IPS DF 6.9 (cell line): ENCODE measurements at places on chromosomes 4 and X.

GRCh38 chr4:109123951-109124350 is 178.5 kb downstream of the COL25A1 start:
- no peaks in the 10 kb centered on the region for H3K4me1 ChIP-seq
- H3K27me3 ChIP-seq, result no peaks in the 10 kb centered on the region
- no peak overlapping the region for H3K4me3 ChIP-seq
- no peak for DNase-seq

- no peak overlapping the region for H3K27ac ChIP-seq
- H3K36me3 ChIP-seq, result no peaks in the 10 kb centered on the region
- no peak for DNase-seq
- H3K4me3 ChIP-seq, result no peak overlapping the region
- peaks cover 3% of the 10 kb centered on the region; the same call in 1 of the 2 replicates for H3K4me1 ChIP-seq
- no peaks in the 10 kb centered on the region for H3K27me3 ChIP-seq
These were observed 177.9 kb downstream of the TSPAN5 start for GRCh38 chr4:98480535-98480934.

- H3K4me3 ChIP-seq, result no peak overlapping the region
- H3K27ac ChIP-seq, result no peak overlapping the region
- H3K4me1 ChIP-seq, result no peaks in the 10 kb centered on the region
- H3K27me3 ChIP-seq, result no peaks in the 10 kb centered on the region
- no peaks in the 10 kb centered on the region for H3K36me3 ChIP-seq
- DNase-seq, result no peak
These were observed 679.9 kb upstream of the MAGEB2 start for GRCh38 chrX:29535212-29536162.

DNA sequence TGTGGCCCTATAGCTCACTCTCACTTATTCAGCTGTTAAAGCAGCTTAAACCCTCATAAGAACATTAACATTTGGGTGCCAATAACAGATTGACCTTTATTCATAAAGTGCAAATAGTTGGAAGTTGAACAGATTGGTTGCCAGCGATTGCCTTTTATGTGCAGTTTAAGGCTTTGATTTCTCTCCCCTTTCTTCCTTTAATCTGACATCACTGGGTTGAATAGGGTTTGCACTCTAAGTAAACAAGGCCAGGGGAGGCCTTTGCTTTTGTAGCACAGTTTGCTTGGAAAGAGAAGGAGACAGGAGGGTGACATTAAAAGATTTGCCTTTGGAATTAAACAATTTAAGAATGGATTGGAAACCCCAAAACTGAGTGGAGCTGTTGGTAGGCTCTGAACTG is 114.3 kb downstream of the NKX6-1 start:
- no peaks in the 10 kb centered on the region for H3K36me3 ChIP-seq
- H3K27me3 ChIP-seq, result peaks cover 8% of the 10 kb centered on the region
- peaks cover 3% of the 10 kb centered on the region; the same call in 1 of the 2 replicates for H3K4me1 ChIP-seq

GRCh38 chr4:40749717-40750460 is at the start of gene NSUN7:
NSUN7 (plus strand) TSS chr4:40749955; CDS start chr4:40750694, 739 bp downstream.
- peak within 1 kb of the TSS; percentile 69 for H3K4me3 ChIP-seq
- peak; percentile 57 for DNase-seq
- H3K27ac ChIP-seq, result no peak within 1 kb of the TSS
- H3K4me1 ChIP-seq, result no peaks in the 10 kb centered on the region
- H3K27me3 ChIP-seq, result no peaks in the 10 kb centered on the region

- no peaks in the 10 kb centered on the region for H3K36me3 ChIP-seq
- H3K4me3 ChIP-seq, result peak overlapping the region; percentile 97; the same call in 1 of the 2 replicates
- DNase-seq, result no peak
- H3K27me3 ChIP-seq, result no peaks in the 10 kb centered on the region
These were observed 854 bp downstream of the RNF113A start for GRCh38 chrX:119870626-119871131.

- H3K27ac ChIP-seq, result no peak within 1 kb of the TSS
- no peaks in the 10 kb centered on the region for H3K4me1 ChIP-seq
- H3K36me3 ChIP-seq, result no peaks in the 10 kb centered on the region
- DNase-seq, result no peak
These were observed at the start of gene PRKX for GRCh38 chrX:3713225-3713936. PRKX (minus strand) TSS chrX:3713649; CDS start chrX:3713253, 396 bp downstream.

DNA sequence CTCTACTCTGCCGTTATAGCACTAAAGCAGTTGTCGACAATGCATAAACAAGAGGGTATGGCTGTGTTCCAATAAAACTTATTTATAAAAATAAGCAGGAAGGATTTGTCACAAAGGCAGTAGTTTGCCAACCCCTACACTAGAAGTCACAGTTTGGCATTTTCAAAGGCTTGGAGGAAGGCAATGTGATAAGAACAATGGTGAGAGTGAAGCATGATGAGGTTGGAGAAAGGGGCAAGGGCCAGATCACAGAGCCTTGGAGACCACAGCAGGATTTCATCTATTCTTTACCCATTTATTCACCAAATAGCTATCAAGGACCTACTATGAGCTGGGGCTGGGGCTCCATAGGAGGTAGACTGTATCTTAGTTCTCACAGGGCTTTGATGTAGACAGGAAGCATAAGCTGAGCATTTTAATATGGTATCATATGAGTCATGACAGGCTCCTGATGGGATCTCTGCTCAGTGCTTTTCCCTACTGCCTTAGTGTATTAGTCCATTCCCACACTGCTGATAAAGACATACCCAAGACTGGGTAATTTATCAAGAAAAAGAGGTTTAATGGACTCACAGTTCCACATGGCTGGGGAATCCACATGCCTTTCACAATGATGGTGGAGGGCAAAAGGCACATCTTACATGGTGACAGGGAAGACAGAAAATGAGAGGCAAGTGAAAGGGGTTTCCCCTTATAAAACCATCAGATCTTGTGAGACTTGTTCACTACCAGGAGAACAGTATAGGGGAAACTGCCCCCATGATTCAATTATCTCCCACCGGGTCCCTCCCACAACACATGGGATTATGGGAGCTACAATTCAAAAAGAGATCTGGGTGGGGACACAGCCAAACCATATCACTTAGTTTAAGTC is 58.9 kb downstream of the PPM1K start:
- no peak overlapping the region for H3K27ac ChIP-seq
- no peak overlapping the region for H3K4me3 ChIP-seq
- DNase-seq, result no peak
- no peaks in the 10 kb centered on the region for H3K36me3 ChIP-seq

GRCh38 chr4:168076989-168077725 is 15.2 kb upstream of the ANXA10 start:
- DNase-seq, result peak; percentile 63
- no peaks in the 10 kb centered on the region for H3K4me1 ChIP-seq
- no peaks in the 10 kb centered on the region for H3K27me3 ChIP-seq
- no peak overlapping the region for H3K4me3 ChIP-seq

GRCh38 chr4:80259012-80259411 is 7.5 kb upstream of the FGF5 start:
- H3K36me3 ChIP-seq, result no peaks in the 10 kb centered on the region
- H3K27me3 ChIP-seq, result peaks cover 32% of the 10 kb centered on the region

DNA sequence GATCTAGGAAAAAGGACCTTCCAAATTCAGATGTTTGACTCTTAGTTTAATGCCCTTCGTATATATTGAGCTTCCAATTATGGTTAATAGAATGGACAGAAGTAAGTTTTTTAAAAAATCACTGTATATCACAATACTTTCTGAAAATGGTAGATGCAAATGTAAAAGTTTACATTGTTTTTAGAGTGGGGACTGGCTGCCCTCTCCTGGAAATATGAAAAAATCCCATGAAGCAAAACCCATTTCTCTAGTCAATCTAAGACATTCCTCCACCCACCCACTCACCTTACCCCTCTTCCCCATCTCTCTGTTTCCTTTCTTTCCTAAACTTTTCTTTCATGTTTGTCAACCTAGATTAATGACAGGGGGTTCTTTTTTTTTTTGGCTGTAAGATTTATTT is 134.5 kb downstream of the ARHGAP6 start:
- no peak for DNase-seq

DNA sequence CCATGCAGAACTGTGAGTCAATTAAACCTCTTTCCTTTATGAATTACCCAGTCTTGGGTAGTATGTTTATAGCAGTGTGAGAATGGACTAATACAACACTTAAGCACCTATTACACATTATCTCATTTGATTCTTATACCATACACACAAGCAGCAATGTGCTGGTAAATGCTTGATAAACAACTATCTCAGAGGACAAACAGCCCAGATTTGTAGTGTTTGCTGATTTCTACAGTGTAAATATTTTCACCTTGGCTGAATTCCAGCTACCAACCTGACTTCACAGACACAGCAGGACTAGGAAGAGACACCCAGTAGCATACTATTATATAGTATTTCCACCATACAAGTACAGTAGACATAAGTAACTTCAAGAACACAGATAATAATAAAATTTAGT is 406.5 kb upstream of the CNKSR2 start:
- H3K27ac ChIP-seq, result no peak overlapping the region
- no peaks in the 10 kb centered on the region for H3K36me3 ChIP-seq
- DNase-seq, result no peak
- H3K27me3 ChIP-seq, result no peaks in the 10 kb centered on the region
- H3K4me3 ChIP-seq, result no peak overlapping the region

GRCh38 chrX:2262668-2263055 is 238.1 kb downstream of the DHRSX start:
- no peaks in the 10 kb centered on the region for H3K27me3 ChIP-seq
- DNase-seq, result no peak

DNA sequence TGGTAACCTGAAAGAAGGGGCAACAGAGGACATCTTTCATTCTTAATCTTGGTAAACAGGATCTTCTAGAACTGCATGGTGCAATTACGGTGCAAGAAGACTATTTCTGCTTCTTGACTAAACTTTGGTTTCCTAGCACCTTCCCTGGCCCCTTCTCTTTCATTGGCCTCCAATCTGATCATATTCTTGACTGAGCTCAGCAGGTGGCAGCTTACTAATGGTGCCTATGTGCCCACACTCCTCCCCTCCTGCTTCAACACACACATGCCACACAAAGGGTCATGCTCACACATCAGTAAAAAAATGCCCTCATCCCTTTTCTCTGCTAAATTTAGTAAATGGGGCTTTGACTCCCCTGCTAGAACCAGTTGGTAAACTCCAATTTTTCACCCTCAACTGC is 400.5 kb upstream of the MAOA start:
- no peak overlapping the region for H3K4me3 ChIP-seq
- H3K36me3 ChIP-seq, result no peaks in the 10 kb centered on the region
- DNase-seq, result no peak
- no peaks in the 10 kb centered on the region for H3K4me1 ChIP-seq
- no peaks in the 10 kb centered on the region for H3K27me3 ChIP-seq

DNA sequence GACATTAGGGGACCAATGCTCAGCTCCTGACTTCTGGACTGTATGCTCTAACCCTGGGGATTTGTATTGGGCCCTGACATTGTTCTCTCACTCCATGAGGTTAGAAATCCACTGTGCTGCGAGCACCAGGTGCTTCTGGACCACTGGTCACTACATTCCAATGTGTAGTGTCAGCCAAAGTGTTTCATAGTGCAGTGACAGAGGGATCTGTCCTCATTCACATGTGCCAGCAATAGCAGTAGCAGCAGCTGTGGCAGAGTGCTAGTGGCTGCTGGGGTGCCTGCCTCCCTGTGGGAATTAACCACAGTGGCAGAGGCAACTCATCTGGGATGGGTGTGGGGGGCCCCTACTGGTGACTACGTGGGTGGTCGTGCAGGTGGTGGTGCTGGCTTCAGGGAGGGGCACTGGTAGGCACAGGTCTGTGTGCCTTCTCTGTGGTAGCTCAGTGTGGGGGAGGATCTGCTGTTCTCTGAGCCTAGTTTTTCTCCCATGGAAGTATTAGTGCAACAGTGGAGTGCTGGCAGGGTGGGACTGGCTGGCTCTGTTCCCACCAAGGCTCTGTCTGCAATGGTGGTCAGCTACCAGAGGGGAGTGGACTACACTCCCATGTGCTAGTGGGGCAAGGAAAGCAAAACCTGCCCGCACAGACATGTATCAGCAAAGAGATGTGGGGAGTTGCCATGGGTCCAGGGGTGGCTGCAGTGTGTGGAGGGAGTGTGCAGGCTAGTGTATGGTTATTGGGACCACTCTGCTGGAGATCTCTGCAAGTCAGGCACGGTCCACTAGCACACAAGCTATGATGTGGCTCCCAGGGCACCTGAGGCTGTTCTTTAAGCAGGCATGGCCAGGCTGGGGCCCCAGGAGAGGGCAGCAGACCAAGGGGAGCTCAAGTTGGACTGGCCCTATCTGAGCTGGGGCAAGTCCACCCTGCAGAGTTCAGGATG is 78.5 kb downstream of the SCLT1 start:
- H3K27ac ChIP-seq, result no peak overlapping the region
- no peaks in the 10 kb centered on the region for H3K4me1 ChIP-seq
- H3K36me3 ChIP-seq, result no peaks in the 10 kb centered on the region
- H3K27me3 ChIP-seq, result no peaks in the 10 kb centered on the region
- H3K4me3 ChIP-seq, result no peak overlapping the region
- no peak for DNase-seq

GRCh38 chrX:119374736-119375135 is 24.4 kb upstream of the SLC25A43 start:
- no peak overlapping the region for H3K27ac ChIP-seq
- H3K4me1 ChIP-seq, result no peaks in the 10 kb centered on the region
- no peak overlapping the region for H3K4me3 ChIP-seq
- no peaks in the 10 kb centered on the region for H3K27me3 ChIP-seq
- no peaks in the 10 kb centered on the region for H3K36me3 ChIP-seq

DNA sequence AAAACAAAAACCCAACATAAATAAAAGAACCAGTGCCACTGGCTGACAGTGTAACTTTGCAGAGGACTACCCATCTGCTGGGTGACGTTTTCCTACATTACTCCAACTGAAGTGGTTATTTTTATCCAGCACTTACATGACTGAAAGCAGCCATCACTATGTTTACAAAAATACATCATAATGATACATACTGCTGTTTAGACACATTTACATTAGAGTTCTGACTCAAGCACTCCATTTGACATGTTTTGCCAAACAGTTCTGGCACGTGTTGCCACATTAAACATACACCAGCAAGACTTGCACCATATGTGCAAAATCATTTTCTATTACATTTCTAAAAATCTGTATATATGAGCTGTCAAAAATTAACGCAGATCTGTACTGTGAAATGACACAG is 39.6 kb downstream of the BEND4 start:
- H3K27ac ChIP-seq, result no peak overlapping the region
- H3K27me3 ChIP-seq, result no peaks in the 10 kb centered on the region
- H3K36me3 ChIP-seq, result no peaks in the 10 kb centered on the region
- H3K4me1 ChIP-seq, result no peaks in the 10 kb centered on the region

- no peak overlapping the region for H3K27ac ChIP-seq
- H3K27me3 ChIP-seq, result no peaks in the 10 kb centered on the region
- DNase-seq, result no peak
- H3K36me3 ChIP-seq, result no peaks in the 10 kb centered on the region
These were observed 20.3 kb upstream of the PHF8 start for GRCh38 chrX:54064564-54064963.

GRCh38 chr4:37639551-37640285 is 46.5 kb downstream of the RELL1 start:
- H3K4me3 ChIP-seq, result no peak overlapping the region
- H3K4me1 ChIP-seq, result peaks cover 14% of the 10 kb centered on the region; the same call in 1 of the 2 replicates
- DNase-seq, result no peak
- H3K36me3 ChIP-seq, result no peaks in the 10 kb centered on the region

- no peaks in the 10 kb centered on the region for H3K36me3 ChIP-seq
- no peaks in the 10 kb centered on the region for H3K27me3 ChIP-seq
- peak; percentile 27 for DNase-seq
- H3K4me1 ChIP-seq, result no peaks in the 10 kb centered on the region
These were observed 159.5 kb upstream of the USP38 start for GRCh38 chr4:143025081-143025704.

- H3K27me3 ChIP-seq, result no peaks in the 10 kb centered on the region
- H3K27ac ChIP-seq, result no peak overlapping the region
- DNase-seq, result no peak
- no peak overlapping the region for H3K4me3 ChIP-seq
- H3K4me1 ChIP-seq, result no peaks in the 10 kb centered on the region
These were observed 38.5 kb upstream of the MED14 start for GRCh38 chrX:40773809-40774208.

- no peaks in the 10 kb centered on the region for H3K27me3 ChIP-seq
- peaks cover 2% of the 10 kb centered on the region; the same call in 1 of the 2 replicates for H3K36me3 ChIP-seq
- H3K4me1 ChIP-seq, result no peaks in the 10 kb centered on the region
- no peak overlapping the region for H3K4me3 ChIP-seq
- no peak overlapping the region for H3K27ac ChIP-seq
These were observed 19.6 kb downstream of the RCHY1 start for GRCh38 chr4:75494563-75494962.
